ENCODE measurements at places on chromosomes 2 and 18. TPM values are rescaled to one million over a fixed set of nuclear protein-coding genes. Genes with fewer than 3 reads are reported as not detected.

EFHD1 gene
- total RNA-seq: 0.21 TPM

ANKRD30B gene
- not detected for total RNA-seq

TXNDC2 gene
- not detected for total RNA-seq

ZSWIM2 gene
- total RNA-seq: not detected

CXCR2 gene
- total RNA-seq: 0.09 TPM

Data from airway epithelial cell (primary cell).